ENCODE measurements at places on chromosomes 16 and 17. TPM values are rescaled to one million over a fixed set of nuclear protein-coding genes. Genes with fewer than 3 reads are reported as not detected.

DNA sequence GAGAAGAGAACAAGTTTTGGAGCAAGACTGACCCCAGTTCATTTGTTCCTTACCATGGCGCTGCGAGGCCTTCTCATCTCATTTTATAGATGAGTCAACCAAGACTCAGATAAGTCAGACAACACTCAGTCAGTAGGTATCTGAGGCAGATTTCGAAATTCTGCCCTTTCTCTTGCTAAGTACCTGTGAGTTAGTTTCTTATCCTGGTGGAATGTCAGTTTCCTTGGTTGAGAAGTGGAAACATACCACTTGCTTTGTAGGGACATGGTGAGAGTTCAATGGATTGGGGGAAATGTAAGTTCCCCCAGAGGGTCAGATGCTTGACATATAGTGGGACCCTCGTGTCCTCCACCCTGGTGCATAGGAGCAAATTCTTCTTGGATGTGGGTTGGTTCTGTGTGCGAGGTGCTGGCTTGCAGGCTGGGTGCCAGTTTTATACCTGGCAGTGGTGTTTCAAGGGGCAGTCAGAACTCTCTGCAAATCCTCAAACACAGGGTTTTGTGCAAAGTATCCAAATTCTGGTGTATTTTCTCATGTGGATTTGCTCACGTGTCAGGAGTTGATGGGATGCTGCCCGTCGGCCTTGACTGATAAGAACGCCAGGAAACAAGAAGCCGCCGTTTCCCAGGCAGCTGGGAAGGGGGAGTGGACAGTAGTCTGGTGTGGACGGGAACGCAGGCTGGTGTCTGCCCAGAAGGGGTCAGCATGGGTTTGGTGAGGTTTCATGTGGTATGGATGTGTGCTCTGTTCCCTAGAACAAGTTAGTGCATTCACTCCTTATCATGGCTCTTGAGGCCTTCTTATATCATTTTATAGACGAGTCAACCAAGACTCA, 61.1 kb upstream of the CIBAR2 start:
- peak; percentile 97 for DNase-seq

- no peak for DNase-seq
Observed at GRCh38 chr17:2484876-2485275, 26.8 kb downstream of the METTL16 start.

KDM8 gene
- total RNA-seq = 3.2 TPM

DNA sequence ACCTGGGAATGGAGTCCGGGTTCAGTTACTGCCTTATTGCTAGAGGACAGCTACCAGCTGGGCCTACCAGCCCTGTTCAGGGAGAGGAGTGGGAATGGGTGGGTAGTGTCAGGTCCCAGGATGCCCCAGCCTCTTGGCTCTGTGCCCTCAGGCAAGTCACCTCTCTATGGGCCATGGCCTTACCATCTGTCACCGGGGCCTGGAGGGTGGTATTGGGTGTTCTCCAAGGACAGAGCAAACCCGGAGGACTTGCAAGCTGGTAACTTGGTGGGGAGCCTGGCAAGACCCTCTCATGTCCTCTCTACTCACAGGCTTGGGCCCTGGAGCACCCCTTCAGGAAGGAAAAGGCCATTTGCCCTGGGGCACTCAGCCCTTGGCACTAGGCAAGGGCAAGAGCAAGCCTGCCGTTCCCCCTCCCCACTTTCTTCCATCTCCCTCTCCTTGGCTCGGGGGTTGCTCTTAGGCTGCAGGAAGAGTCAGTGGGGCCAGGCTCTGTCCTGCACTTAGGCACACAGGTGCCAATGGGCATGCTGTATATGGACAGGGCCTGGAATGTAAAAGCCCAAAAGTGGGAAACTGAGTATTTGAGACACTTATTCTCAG, 170.0 kb upstream of the ZNF267 start:
- no peak for DNase-seq

DNA sequence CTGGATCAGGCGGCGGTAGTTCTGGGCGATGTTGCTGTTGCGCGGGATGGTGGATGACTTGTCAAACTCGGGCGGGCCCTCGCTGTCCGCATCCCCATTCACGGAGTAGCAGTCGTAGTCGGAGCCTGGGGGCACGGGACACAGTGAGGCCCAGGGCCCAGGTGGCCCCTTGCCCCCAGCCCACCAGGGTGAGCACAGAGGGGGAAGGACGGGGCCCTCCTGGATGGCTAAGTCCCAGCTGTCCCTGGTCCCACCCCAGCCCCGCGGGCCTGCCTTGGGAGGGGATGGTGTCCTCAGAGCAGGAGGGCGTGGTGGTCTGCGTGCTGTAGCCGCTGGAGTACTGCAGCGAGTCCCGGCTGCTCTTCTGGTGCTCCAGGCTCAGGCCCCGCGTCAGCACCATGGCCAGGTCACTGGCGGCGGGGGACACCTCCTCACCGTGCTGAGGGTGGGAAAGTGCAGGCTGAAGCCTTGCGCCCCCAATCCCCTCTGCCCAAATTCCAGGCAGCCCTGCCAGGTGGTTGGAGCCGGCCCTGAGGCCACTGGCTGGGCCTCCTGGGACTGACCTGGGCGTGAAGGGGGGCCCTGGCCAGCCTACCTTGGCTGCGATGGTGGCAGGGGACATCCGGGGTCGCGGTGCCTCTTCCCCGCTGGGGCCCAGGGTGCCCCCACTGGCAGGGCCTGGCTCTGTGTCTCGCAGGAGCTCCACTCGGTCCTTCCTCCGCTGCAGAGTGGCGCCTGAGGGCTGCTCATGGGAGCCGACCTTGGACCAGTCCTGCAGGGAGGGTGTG, 18.2 kb downstream of the IL34 start:
- DNase-seq = no peak

- DNase-seq = peak; percentile 99
Observed at GRCh38 chr16:87457709-87458423, 35.0 kb downstream of the ZCCHC14 start.

- DNase-seq = peak; percentile 78
Observed at GRCh38 chr16:8887952-8888560, 5.9 kb downstream of the LITAFD start.

- no peak for DNase-seq
Observed at GRCh38 chr17:74542166-74542565, 3.7 kb downstream of the CD300C start.

GRCh38 chr16:7456211-7456610, 123.6 kb downstream of the RBFOX1 start:
- no peak for DNase-seq

GRCh38 chr17:46949291-46950174, 26.6 kb downstream of the GOSR2 start:
- peak; percentile 48 for DNase-seq

SCNN1G gene
- total RNA-seq = not detected

DNA sequence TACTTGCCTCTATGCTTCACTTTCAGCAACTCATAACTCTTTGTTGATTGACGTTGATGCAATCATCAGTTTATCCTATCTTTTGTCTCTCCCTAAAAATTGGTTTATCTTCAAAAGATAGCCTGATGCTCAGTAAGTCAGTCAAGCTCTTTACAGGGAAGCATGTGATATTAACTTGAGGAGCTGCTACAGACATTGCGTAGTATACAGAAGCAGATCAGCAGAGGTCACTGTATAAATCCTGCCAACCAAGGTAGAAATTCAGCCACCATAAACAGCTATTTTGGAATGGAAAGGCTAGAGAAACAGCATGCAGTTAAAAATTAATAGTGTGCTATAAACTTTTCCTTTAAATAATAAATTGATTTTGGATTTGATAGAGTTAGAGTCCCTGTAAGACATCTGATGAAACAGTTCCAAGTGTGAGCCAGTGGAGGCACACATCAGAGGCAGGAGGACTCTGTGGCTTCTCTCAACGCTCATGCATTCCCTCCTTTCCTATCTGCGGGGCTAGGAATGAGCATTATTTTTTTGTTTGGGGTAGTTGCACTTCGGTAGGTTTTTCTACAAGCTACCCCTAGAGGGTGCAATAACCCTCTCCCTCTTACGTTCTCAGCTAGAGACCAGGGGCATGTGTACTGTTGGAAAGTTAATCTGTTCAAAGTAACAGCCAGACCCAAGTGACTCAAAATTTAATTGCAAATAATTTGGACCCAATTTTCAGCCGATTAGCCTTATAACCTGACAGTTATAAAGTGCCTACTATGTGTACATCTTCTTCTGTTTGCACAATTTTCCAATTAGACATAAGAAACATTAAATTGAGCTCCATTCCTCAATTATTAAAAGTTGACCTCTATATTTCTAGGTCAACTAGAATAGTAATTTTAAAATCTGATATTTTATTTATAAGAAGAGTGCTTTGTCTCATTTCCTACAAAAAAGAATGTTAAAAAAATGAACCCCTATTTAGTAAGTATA, 647.7 kb upstream of the SOX9 start:
- DNase-seq = peak; percentile 70

DNA sequence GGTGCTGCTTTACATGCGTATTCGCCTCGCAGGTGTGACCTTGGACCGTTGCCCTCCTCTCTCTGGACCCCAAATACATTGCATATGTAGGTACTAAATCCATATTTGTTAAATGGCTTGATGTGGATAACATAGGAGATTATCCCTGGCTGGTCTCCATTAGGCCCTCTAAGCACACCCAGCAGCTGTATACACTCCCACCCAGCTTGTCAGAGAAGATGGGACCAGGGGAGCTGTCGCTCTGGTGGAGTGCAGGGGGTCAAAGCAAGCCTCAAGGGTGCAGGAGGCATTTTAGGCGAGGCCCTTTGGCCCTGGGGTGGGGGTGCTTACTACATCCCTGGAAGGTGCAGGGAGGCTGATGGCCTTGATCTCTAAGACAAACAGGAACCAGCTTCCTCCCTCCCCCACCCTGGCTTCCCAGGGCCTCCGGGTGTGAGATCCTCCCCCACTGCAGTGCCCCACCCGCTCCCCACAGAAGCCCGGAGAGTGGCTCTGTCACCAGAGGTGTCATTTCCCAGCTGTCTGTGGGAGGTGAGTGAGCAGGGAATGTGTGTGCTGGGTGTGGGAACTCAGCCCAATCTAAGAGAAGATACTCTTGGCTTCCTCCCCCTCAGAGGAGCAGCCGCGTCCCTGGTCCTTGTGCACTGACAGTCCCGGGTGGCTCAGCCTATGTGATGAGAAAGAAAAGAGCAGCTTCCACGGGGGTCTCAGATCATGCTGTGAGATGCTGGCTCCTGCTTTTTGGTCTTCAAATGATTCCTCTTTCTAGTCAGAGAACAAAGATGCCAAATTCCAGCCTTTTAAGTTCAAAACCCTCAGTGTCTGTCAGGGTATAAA, 1.4 kb upstream of the VAMP2 start:
- DNase-seq = peak; percentile 59

- peak; percentile 18 for DNase-seq
Observed at GRCh38 chr16:86700046-86700945, 121.9 kb downstream of the FOXL1 start.

RNF43 gene
- under 0.01 TPM for total RNA-seq

SLC38A8 gene
- total RNA-seq = not detected

DNA sequence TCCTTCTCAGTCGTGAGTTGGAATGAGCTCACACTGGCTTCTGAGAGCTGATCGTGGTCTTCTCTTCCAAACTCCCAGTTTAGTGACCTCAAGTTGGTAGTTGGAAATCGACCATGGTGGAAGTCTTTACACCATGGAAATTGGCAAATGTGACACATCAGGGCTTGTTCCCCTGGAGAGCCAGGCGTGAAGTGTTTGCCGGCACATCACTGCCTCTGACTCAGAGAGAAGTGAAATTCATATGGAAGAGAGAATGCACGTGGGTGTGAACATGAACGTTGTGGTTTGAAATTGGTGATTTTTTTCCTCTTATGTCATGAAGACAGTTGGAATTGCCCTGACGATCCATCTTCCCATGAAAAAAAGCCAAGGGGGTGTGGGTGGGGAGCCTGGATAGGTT, 47.4 kb downstream of the AXIN2 start:
- DNase-seq = peak; percentile 56

DNA sequence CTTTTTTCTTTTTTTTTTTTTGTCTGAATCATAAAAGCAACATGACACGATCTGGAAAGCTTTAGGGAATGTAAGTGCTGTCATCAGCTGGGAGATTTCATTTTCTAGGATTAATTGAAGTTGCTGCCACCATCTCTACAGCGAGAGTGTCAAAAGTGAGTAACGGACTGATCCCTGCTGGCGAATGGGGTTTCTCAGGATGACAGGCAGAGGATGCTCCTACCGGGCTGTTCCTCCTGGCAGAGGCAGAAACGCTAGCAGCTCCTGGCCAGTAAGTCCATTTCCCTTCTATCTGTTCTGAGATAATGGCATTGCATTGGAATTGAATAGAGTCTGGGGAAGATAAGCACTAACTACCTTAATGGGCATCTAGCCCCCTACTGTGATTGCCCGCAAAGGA, 80.5 kb upstream of the KIFC3 start:
- peak; percentile 31 for DNase-seq

- DNase-seq = no peak
Observed at GRCh38 chr17:41772218-41772585, 14.3 kb downstream of the JUP start.

RPUSD1 gene
- 13.1 TPM for total RNA-seq

- no peak for DNase-seq
Observed at GRCh38 chr16:81564421-81564911, 119.9 kb downstream of the CMIP start.

GRCh38 chr16:25040543-25040942, 25.4 kb upstream of the ARHGAP17 start:
- DNase-seq = no peak
